Activated naive CD4-positive, alpha-beta T cell treated with anti-CD3 and anti-CD28 coated beads, Interleukin-2, amount 10 ng/mL, durations not matched to agents 7 days and 5 days (primary cell): ENCODE measurements at places on chromosomes 6 and 20.

DNA sequence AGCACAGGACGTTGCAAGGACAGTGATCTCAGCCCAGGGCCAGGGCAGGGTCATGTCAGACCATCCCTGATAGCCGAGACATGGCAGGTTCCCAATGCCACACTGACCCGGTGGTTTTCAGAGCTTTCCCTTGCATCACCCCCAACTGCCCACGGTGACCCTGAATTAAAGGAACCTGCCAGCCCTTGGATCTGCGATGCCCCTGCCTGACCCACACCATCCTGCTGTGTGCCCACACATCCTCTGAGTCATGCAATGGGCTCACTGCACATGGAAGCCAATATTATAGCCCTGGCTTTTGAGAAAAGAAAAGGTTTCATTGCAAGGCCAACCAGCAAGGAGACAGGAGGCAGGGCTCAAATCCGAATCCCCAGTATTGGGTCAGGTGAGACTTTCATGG, 132.6 kb upstream of the CST7 start:
- no peaks in the 10 kb centered on the region for H3K27me3 ChIP-seq
- no peaks in the 10 kb centered on the region for H3K36me3 ChIP-seq
- no peaks in the 10 kb centered on the region for H3K4me1 ChIP-seq
- no peak overlapping the region for H3K4me3 ChIP-seq
- DNase-seq: no peak
- no peak overlapping the region for H3K27ac ChIP-seq

- no peaks in the 10 kb centered on the region for H3K36me3 ChIP-seq
- no peak overlapping the region for H3K4me3 ChIP-seq
- H3K4me1 ChIP-seq: no peaks in the 10 kb centered on the region
- H3K27me3 ChIP-seq: no peaks in the 10 kb centered on the region
These were observed 253.0 kb downstream of the TRDN start for GRCh38 chr6:123383718-123384117.

GRCh38 chr20:43022568-43022967, 167.1 kb downstream of the PTPRT start:
- no peak overlapping the region for H3K4me3 ChIP-seq
- H3K4me1 ChIP-seq: no peaks in the 10 kb centered on the region
- H3K27ac ChIP-seq: no peak overlapping the region
- H3K27me3 ChIP-seq: no peaks in the 10 kb centered on the region

DNA sequence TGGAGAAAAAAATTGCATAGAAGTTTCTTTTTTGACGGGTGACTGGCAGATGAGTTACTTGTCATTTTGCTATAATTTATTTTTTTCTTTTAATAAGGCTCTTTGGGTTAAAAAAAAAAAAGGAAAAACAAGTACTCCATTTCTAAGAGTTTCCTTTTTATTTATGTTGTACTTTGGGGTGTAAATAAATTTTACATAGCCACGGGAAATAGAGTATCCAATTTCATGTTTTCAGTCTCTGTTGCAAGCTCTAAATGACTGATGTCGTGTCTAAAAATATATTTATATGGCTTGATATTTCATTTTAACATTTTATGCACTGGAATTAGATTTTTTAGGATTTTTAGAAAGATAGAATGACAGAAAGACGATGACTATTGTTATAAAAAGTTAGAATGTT, 3.4 kb downstream of the EYA4 start:
- H3K4me1 ChIP-seq: peaks cover 3% of the 10 kb centered on the region
- no peaks in the 10 kb centered on the region for H3K36me3 ChIP-seq
- H3K4me3 ChIP-seq: no peak overlapping the region
- no peak overlapping the region for H3K27ac ChIP-seq
- no peak for DNase-seq
- peaks cover 34% of the 10 kb centered on the region for H3K27me3 ChIP-seq

DNA sequence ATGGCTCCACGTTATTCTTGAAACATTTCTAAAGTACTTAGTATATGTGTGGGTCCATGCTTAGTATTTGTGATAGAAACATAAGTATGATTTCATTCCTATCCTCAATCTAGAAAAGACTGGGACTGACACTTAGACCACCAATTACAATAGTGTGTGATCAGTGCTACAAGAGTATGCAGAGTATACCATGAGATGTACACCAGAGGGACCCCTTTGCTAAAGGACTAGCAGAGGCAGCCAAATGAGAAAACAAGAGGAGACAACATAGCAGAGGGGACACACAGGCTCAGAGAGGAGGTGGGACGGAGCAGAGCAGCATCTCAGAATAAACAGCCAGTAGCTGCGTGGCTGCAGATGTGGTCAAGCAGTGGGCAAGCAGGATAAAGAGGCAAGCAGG, 21.0 kb downstream of the RMND1 start:
- H3K36me3 ChIP-seq: peaks cover 32% of the 10 kb centered on the region
- H3K4me3 ChIP-seq: no peak overlapping the region
- H3K27ac ChIP-seq: no peak overlapping the region
- no peaks in the 10 kb centered on the region for H3K4me1 ChIP-seq

- no peak overlapping the region for H3K27ac ChIP-seq
- H3K4me1 ChIP-seq: no peaks in the 10 kb centered on the region
- no peak for DNase-seq
These were observed 13.9 kb upstream of the KLHL31 start for GRCh38 chr6:53679446-53679933.

- H3K4me3 ChIP-seq: no peak overlapping the region
- H3K27me3 ChIP-seq: peaks cover 9% of the 10 kb centered on the region
- DNase-seq: no peak
- H3K27ac ChIP-seq: no peak overlapping the region
- no peaks in the 10 kb centered on the region for H3K36me3 ChIP-seq
- no peaks in the 10 kb centered on the region for H3K4me1 ChIP-seq
These were observed 23.8 kb downstream of the PHACTR3 start for GRCh38 chr20:59628171-59628570.

- no peaks in the 10 kb centered on the region for H3K36me3 ChIP-seq
- H3K27me3 ChIP-seq: peaks cover 70% of the 10 kb centered on the region
- H3K4me3 ChIP-seq: no peak overlapping the region
- no peak overlapping the region for H3K27ac ChIP-seq
These were observed 13.3 kb downstream of the GRM4 start for GRCh38 chr6:34132486-34133185.

DNA sequence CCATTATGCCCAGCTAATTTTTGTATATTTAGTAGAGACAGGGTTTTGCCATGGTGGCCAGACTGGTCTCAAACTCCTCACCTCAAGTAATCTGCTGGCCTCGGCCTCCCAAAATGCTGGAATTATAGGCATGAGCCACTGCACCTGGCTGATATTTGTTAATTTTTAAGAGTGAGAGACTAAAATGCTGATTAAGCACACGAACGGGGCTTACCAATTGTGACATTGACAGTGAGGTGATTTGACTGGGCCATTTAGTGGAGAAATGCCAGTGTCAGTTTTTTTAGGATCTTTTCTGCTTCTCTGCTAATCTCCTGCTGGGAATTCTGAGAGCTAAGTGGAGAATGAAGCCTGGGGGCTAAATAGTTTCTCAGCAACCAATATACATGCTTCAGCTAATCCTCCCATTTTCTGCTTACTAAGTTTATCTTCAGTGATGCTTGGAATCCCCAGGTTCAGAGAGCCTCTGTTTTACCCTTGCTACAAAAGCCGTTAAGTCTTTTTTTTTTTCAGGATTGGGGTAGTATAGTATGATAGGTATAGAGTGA, 9.8 kb upstream of the DEFB123 start:
- no peak overlapping the region for H3K4me3 ChIP-seq
- no peaks in the 10 kb centered on the region for H3K27me3 ChIP-seq
- no peak overlapping the region for H3K27ac ChIP-seq
- H3K4me1 ChIP-seq: no peaks in the 10 kb centered on the region
- DNase-seq: no peak
- H3K36me3 ChIP-seq: no peaks in the 10 kb centered on the region

- H3K4me1 ChIP-seq: peaks cover 5% of the 10 kb centered on the region
- no peaks in the 10 kb centered on the region for H3K27me3 ChIP-seq
- no peaks in the 10 kb centered on the region for H3K36me3 ChIP-seq
- no peak for DNase-seq
These were observed 32.5 kb upstream of the NT5E start for GRCh38 chr6:85417336-85417735.

DNA sequence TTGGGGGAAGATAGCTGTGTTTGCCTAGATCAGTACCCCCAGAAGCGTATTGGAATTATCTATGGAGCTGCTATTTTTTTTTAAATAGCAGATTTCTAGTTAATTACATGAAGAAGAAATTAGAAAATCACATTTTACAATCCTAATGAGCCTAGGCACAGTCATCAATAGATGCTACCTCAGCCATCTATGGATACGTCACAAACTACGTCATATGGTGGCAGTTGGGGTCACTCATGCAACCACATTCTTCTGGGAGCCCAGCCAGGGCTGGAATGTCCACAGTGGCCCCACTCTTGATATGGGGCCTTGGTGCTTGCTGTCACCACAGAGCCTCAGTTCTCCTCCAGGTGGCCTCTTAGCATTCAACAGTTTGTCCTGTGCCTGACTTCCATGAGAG, 63.0 kb downstream of the SNRNP48 start:
- H3K36me3 ChIP-seq: no peaks in the 10 kb centered on the region
- H3K27me3 ChIP-seq: peaks cover 8% of the 10 kb centered on the region
- no peak overlapping the region for H3K4me3 ChIP-seq
- H3K27ac ChIP-seq: no peak overlapping the region

GRCh38 chr20:62449951-62450691, 22.8 kb upstream of the RBBP8NL start:
- no peak overlapping the region for H3K27ac ChIP-seq
- H3K27me3 ChIP-seq: peaks cover 25% of the 10 kb centered on the region
- no peaks in the 10 kb centered on the region for H3K4me1 ChIP-seq
- no peaks in the 10 kb centered on the region for H3K36me3 ChIP-seq
- no peak overlapping the region for H3K4me3 ChIP-seq

- DNase-seq: no peak
- H3K27ac ChIP-seq: no peak overlapping the region
- peaks cover 30% of the 10 kb centered on the region for H3K36me3 ChIP-seq
- H3K4me1 ChIP-seq: peaks cover 5% of the 10 kb centered on the region
- H3K4me3 ChIP-seq: no peak overlapping the region
- no peaks in the 10 kb centered on the region for H3K27me3 ChIP-seq
These were observed 110.7 kb downstream of the CHD6 start for GRCh38 chr20:41507436-41507835.

DNA sequence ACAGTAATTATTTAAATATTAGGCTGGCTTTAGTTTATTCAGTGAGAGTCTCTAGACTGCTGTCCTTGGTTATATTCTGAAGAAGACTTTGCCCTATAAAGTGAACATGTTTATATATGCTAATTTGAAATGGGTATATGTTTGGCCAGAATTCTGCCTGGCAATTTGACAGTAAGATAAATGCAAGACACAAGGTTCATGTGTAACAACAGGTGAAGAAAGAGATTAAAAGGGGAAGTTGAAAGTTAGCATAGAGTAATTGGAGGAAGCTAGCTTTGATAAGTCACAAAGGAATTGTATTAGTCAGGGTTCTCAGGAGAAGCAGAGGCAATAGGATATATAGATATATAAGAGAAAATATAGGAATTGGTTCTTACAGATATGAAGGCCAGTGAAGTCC, 191.4 kb downstream of the CENPW start:
- no peak overlapping the region for H3K27ac ChIP-seq
- no peaks in the 10 kb centered on the region for H3K27me3 ChIP-seq
- H3K4me3 ChIP-seq: no peak overlapping the region
- H3K4me1 ChIP-seq: no peaks in the 10 kb centered on the region

GRCh38 chr20:25288291-25289181, 40.7 kb downstream of the PYGB start:
- peaks cover 28% of the 10 kb centered on the region for H3K36me3 ChIP-seq
- H3K27ac ChIP-seq: peak overlapping the region; percentile 65
- no peak overlapping the region for H3K4me3 ChIP-seq
- no peaks in the 10 kb centered on the region for H3K4me1 ChIP-seq

DNA sequence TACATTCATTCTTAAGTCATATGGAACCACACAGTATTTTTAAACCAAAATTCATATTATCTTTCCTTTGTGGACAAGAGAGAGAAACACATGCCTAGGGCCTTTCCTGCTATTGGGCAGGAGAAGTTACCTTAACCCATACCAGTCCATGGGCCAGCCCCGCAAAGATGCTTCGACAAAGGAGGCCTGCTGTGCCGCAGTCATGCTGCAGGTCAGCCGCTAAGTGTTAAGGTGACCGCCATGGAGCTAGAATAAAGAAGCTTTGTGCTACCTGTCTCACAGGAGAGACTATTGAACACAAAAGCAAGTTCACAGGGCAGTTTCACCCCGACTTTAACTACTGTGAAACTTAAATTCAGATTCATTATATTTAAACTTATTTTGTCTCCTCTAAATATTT, 62.3 kb upstream of the TMEM181 start:
- no peak for DNase-seq
- no peaks in the 10 kb centered on the region for H3K27me3 ChIP-seq
- H3K36me3 ChIP-seq: peaks cover 10% of the 10 kb centered on the region

DNA sequence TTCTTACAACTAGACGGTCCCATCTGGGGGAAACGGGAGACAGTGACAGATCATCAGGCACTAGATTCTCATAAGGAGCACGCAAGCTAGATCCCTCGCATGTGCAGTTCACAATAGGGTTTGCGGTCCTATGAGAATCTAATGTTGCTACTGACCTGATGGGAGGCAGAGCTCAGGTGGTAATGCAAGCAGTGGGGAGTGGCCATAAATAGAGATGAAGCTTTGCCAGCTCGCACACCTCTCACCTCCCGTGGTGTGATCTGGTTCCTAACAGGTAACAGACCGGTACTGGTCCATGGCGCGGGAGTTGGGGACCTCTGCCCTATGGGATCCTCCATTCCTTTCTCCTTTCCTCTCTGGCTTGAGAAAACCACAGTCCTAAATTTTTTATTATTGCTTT, 63.8 kb downstream of the TPD52L1 start:
- no peak overlapping the region for H3K27ac ChIP-seq
- peaks cover 18% of the 10 kb centered on the region for H3K27me3 ChIP-seq
- H3K4me3 ChIP-seq: no peak overlapping the region
- no peaks in the 10 kb centered on the region for H3K4me1 ChIP-seq

- no peak overlapping the region for H3K27ac ChIP-seq
- H3K4me1 ChIP-seq: peaks cover 8% of the 10 kb centered on the region
- no peak overlapping the region for H3K4me3 ChIP-seq
- H3K36me3 ChIP-seq: no peaks in the 10 kb centered on the region
These were observed 19.0 kb downstream of the ZBP1 start for GRCh38 chr20:57601211-57601570.

GRCh38 chr6:143810745-143811144, 32.4 kb upstream of the LTV1 start:
- H3K27ac ChIP-seq: no peak overlapping the region
- H3K36me3 ChIP-seq: peaks cover 10% of the 10 kb centered on the region
- H3K27me3 ChIP-seq: no peaks in the 10 kb centered on the region
- no peak overlapping the region for H3K4me3 ChIP-seq
- DNase-seq: no peak

GRCh38 chr6:70667256-70667710, 400 bp upstream of the SMAP1 start:
- DNase-seq: no peak
- H3K36me3 ChIP-seq: peaks cover 26% of the 10 kb centered on the region
- H3K27ac ChIP-seq: peak overlapping the region; percentile 88
- peak overlapping the region; percentile 95 for H3K4me3 ChIP-seq

GRCh38 chr6:169062272-169062671, 191.4 kb downstream of the THBS2 start:
- no peak for DNase-seq
- H3K27me3 ChIP-seq: no peaks in the 10 kb centered on the region
- H3K36me3 ChIP-seq: no peaks in the 10 kb centered on the region
- no peak overlapping the region for H3K27ac ChIP-seq
